ENCODE measurements at places on chromosomes 7 and 10. TPM values are rescaled to one million over a fixed set of nuclear protein-coding genes. Genes with fewer than 3 reads are reported as not detected.

GRCh38 chr7:111752022-111752582 lies 189.8 kb upstream of the IMMP2L start:
- peak; percentile 63 for DNase-seq

- DNase-seq: peak; percentile 82
These were observed 183.3 kb downstream of the STK31 start for GRCh38 chr7:23893176-23893941.

PITX3 gene
- total RNA-seq: not detected

DENND2A gene
- 10.8 TPM for total RNA-seq
